ENCODE measurements at places on chromosomes 12 and 14.

DNA sequence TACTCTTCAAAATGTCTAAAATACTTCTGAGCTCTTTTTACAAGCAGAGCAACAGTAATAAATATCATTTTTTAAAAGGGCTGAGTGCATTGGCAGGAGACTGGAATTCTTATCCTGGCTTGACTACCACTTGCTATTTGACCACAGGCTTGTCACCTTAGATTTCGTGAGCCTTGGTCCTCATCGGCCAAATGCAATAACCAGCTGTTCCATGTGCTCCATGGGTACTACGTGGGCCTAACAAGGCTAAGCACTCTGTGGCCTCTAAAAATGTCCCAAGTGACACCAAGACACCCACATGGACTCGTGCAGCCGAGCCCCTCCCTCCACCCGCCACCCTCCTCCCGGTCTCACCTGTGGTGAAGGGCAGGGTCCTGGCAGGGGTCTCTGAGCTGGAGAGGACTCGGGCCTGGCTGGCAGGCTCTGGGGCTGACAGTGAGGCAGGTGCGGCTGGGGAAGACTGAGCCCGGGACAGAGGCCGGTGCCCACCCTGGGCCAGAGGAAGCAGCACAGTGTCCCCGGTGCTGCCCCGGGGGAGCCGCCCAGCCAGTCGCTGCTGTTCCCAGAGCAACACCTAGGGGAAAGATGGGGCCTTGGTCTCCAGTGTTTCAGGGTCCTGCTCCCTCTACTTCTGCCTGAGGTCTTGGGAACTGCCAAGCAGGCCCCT is 20.1 kb downstream of the SLC48A1 start:
- no peak for DNase-seq

GRCh38 chr14:84991021-84991420 is 538.9 kb upstream of the FLRT2 start:
- DNase-seq: no peak

DNA sequence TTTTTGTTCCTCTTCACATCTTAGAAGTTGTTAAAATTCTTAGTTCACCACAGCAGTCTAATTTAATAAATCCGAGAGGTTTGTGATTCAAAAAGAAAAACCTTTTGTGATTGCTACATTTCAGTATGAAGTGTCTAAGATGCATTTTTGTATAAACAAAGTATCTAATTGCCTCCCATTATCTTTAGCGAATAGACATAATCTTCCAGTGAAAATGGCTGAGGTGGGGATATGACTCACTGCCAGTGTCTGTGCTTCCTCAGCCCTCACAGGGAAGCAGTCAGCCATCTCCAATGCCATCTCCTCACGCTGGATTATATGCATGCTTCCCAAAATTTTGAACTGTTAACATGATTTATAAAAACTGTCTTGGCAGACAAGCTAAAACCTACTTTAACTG is 7.6 kb downstream of the GCH1 start:
- no peak for DNase-seq

- DNase-seq: no peak
Observed at GRCh38 chr14:105167303-105168092, 1.1 kb downstream of the JAG2 start.

GRCh38 chr14:48805315-48805714 is 780.9 kb downstream of the RPS29 start:
- no peak for DNase-seq

- no peak for DNase-seq
Observed at GRCh38 chr12:76666290-76666835, 97.6 kb upstream of the ZDHHC17 start.

GRCh38 chr12:47547077-47547476 is 158.8 kb downstream of the RPAP3 start:
- DNase-seq: no peak

- DNase-seq: no peak
Observed at GRCh38 chr12:56699020-56699661, 11.1 kb upstream of the PTGES3 start.

DNA sequence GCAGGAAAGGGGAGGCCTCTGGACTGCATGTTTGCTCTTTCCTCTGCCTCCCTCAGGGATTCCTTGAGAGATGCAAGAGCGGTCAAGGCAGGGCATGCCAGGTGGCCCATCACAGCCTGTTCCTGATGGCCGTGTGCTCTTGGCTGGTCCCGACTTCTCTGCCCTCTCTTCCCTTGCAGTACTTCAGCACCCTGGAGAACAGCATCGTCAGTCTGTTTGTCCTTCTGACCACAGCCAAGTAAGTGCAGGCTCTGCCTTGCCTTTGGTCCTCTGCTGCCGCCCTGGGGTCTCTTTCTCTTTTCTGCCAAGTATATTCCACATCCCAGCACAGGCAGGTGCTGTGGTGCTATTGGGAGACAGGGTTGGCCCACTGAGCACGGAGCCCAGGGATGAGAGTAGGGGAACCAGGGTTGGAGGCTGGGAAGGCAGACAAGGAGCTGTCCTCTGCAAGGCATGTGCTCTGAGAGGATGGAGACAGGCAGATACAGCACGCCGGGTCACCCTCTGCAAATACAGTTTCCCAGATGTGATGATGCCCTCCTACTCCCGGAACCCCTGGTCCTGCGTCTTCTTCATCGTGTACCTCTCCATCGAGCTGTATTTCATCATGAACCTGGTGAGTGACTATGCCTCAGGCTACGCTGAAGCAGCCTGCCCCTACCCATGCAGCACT is 51.9 kb downstream of the TPCN1 start:
- DNase-seq: no peak

DNA sequence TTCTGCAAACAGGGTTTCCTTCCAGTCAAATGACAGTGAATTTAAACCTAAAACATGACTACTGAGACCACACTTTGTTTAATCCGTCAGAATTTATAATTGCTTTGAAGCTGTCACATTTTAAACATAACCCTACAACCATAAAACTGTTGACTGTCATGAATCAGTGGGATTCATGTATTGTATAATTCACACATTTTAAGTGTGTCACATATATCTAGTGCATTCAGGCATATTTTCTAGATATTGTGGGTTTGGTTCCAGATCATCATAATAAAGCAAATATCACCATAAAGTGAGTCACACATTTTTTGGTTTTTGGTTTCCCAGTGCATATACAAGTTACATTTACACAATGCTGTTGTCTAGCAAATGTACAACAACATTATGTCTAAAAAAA is 304.4 kb downstream of the TMEM132D start:
- DNase-seq: no peak

DNA sequence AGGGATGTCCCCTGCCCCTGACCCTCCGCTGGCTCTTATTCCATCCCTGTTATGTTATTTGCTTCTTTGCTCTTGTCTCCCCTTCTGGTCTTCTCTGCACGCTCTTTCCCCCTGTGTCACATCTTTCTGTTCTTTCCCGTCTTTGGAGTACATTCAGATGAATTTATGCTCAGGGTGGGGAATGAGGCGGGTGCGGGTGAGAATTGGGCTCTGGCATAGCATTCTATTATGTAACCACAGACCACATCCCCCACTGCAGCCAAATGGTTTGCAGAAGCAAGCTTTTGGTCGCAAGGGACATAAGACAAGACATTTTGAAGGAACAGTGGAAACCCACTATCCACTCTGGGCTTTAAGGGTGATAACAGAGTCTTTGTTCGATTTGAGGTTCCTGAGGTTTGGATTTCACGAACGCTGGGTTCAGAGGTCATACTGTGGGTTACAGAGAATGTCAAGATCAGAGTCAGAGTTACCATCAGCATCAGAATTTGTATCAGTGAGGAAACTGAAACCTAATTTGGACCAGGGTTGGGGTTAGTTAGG is 3.8 kb downstream of the ENDOU start:
- DNase-seq: no peak

DNA sequence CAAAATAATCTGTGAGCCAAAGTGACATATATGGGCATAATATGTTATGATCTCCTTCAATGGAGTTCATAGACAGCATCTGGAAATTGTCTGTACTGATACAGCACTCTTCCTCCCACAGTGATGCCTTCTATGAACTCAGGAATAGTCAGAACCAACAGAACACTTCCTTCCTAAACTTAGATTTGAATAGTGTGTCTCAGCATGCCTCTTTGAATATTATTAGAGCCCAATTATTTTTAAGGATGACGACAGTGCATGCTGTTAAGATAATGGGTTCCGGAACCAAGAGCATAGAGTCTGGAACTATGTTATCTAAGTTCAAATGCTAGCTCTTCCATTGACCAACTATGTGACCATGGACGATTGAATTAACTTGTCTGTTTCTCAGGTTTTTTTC is 386.6 kb upstream of the PRICKLE1 start:
- DNase-seq: no peak
